ENCODE measurements at places on chromosomes 3 and 15. TPM values are rescaled to one million over a fixed set of nuclear protein-coding genes. Genes with fewer than 3 reads are reported as not detected.

The THUMPD3 gene
- total RNA-seq, result 37.6 TPM

GRCh38 chr3:62940771-62941563 is 65.8 kb upstream of the CADPS start:
- no peak for DNase-seq

The SLC2A2 gene
- not detected for total RNA-seq

DNA sequence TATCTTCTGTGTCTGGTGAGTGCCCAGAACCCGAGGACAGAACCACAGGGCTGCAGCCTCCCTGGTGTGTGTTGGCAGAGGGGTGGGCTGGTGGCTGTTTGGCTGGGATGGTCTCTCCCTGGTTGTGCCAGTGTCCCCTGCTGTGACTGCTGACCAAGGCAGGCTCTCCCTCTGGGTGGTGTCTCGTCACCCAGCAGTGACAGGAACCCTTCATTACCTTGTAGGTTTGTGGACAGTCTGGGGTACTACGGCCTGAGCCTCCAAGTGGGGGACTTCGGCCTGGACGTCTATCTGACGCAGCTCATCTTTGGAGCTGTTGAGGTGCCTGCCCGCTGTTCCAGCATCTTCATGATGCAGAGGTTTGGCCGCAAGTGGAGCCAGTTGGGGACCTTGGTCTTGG is 6.4 kb upstream of the SLC22A14 start:
- peak; percentile 46 for DNase-seq

The SV2B gene
- 0.72 TPM for total RNA-seq

DNA sequence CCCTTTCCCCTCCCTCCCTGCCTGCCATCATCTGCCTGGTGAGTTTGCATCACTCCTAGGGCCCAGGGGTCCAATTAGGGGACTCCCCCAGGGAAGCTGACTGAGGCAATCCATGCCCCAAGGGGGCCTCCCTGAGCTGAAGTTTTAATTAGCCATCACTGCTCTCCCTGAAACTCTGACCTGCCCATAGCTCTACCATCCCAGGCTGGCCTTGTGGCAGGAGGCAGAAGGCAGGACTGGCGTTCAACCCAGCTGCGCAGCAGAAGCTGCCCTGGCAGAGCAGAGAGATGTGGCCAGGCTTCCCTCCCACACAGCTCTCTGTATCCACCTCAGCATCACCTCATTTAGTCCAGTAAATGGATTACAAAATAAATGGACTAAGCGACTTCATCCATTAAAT is 7.7 kb upstream of the C15orf39 start:
- no peak for DNase-seq

DNA sequence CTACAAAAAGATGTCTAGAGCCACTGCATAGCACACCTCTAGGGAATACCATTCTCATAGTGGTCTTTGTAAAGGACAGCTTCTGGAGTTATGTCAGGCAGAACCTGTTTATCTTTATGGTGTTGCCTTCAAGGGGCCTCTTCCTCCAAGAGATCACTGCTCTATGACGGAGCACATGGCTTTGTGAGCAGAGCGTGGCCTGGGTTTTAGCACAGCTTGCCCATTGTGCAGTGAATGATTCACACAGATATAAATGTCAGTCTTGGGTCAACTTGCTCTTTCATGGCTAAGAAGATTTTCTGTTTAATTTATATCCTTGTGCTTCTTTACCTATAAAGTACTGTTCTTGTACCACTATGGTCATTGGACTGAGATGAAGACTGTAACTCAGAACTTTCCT is 41.5 kb upstream of the RBMS3 start:
- no peak for DNase-seq

GRCh38 chr15:99562238-99562637 is 3.5 kb upstream of the MEF2A start:
- DNase-seq, result no peak

The CCR8 gene
- total RNA-seq, result not detected

The SATB1 gene
- 16.9 TPM for total RNA-seq

GRCh38 chr15:87433871-87434270 is 822.7 kb downstream of the NTRK3 start:
- no peak for DNase-seq

The SH3GL3 gene
- total RNA-seq, result not detected

The CLDN11 gene
- total RNA-seq, result 3.4 TPM

Data from lower leg skin (tissue), 4 donors.